ENCODE measurements at places on chromosomes 5 and 9. TPM values are rescaled to one million over a fixed set of nuclear protein-coding genes. Genes with fewer than 3 reads are reported as not detected.

TMCO6 gene
- 41.9 TPM for total RNA-seq

EFCAB9 gene
- not detected for total RNA-seq

GAS1 gene
- 0.14 TPM for total RNA-seq

ESM1 gene
- not detected for total RNA-seq

CTSV gene
- total RNA-seq: 0.51 TPM

SPINK6 gene
- total RNA-seq: not detected

PRLR gene
- not detected for total RNA-seq

TIFAB gene
- not detected for total RNA-seq

DAB2 gene
- total RNA-seq: not detected

PCDHA1 gene
- total RNA-seq: not detected

BTNL9 gene
- not detected for total RNA-seq

GOLGA1 gene
- total RNA-seq: 17.3 TPM

EGFL7 gene
- total RNA-seq: 3.2 TPM

NFX1 gene
- total RNA-seq: 37.2 TPM

IFNA21 gene
- not detected for total RNA-seq

DROSHA gene
- 86.5 TPM for total RNA-seq

IL5 gene
- total RNA-seq: 7.0 TPM

SLF1 gene
- total RNA-seq: 13.7 TPM

LRRC19 gene
- not detected for total RNA-seq

DIPK1B gene
- 1.5 TPM for total RNA-seq

ACTBL2 gene
- total RNA-seq: not detected

SHISAL2B gene
- total RNA-seq: not detected
